ENCODE measurements at places on chromosomes 5 and 9.
A peak's percentile ranks its signal among the peaks of the same experiment; 100 is the strongest.

GRCh38 chr5:133779828-133780475 lies 167.6 kb upstream of the FSTL4 start:
- DNase-seq = no peak

DNA sequence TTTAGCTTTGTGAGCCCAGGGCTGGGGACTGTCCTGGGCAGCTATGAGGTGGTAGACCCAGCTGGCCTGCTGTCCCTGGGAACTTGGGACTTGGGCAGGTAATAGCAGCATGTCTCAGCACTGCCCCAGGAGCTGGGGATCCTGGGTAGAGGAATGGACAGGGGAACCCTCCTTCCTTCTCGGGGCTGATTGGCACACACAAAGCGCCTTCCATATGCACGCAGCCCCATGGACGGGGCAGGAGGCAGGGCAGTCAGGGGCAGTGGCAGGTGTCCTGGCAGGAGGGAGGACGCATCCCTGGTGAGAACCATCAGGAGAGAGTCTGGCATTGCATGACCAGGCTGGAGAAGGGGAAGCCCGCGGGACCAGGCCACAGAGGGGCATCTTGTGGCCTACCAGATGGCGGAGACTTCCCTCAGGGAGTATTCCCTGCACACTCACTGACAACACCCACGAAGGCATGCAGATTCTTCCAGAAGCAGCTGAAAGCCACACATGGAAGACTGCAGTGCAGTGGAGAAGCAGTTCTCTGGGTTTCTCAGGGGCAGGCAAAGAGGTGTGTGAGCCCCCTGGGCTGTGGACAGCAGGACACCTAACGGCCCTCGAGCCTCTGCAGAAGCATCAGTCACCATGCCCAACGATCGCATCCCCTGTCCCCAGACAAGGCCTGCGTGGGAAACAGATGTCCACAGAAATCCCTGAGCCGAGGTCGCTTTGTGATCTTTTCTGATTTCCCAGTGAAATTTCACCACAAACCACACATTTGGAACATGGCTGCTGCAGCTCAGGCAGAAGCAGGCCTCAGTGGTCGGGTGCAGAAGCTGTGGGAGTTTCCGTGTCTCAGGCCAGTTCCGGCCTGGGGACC lies 7.0 kb upstream of the NKD2 start:
- DNase-seq = no peak

DNA sequence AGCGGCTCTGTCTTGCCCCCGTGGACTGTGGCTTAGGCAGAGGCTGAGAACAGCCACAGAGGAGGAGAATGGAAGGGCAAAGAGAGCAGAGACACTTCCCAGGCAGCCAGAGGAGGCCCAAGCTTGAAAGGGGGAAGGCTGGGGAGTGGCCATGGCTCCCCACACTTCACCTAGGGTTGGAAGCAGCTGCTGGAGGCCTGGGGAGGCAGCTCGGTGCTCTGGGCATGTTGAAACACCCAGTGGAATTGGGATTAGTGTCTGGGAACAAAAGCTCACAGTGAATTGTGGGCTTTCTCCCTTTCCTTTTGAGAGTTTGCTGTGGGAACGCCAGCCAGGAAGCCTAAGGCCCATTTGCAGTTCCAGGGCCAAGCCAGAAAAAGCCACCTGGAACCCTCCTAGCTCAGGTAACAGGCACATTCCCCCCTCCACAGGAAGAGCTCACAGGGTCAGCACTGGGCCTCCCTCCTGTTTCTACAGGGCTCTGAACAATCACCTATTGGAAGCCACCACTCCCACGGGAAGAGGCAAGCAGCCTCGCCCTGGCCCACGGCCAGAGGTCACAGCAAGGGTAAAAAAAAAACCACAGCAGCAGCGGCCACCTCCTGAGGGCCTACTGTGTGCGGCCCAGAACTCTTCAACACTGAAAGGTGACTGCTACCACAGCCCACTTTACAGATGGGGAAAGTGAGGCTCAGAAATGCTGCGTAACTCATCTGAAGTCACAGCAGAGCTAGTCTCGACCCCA lies 20.2 kb downstream of the EEIG1 start:
- DNase-seq = no peak

- DNase-seq = peak; percentile 6
Measured at GRCh38 chr9:6106711-6107339, 91.4 kb upstream of the RANBP6 start.

DNA sequence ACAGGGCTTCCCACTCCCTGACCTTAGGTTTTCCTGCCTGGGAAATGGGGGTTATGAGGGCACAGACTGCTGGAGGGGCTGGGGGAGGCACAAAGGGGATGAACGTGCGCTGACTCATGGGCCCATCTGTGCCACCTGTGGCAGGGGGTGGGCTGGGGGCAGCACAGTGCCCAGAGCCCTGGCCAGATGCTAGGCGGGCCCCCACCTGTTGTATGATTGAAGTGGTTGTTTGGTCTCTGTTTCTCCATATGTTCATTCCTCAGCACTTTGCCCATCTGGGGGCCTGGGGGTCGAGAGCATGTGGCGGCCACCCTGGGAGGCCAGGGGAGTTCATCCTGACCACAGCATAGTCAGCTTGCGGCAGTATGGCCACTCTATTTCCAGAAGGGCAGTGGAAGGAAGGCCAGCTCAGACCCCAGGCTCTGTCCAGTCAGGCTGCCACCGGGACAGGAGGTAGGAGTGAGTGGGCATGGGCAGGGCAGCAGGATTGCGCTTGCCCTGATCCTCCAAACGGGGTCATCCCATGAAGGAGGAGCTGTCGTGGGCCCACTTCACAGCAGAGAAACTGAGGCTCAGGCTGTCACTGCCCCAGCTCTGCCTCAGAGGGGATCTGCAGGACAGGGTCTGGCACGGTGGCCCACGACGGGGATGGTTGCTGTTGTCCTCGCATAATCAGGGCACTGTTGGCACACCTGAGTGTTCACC lies 841 bp upstream of the NINJ1 start:
- no peak for DNase-seq

GRCh38 chr5:5738797-5739489 lies 316.5 kb downstream of the ICE1 start:
- no peak for DNase-seq

DNA sequence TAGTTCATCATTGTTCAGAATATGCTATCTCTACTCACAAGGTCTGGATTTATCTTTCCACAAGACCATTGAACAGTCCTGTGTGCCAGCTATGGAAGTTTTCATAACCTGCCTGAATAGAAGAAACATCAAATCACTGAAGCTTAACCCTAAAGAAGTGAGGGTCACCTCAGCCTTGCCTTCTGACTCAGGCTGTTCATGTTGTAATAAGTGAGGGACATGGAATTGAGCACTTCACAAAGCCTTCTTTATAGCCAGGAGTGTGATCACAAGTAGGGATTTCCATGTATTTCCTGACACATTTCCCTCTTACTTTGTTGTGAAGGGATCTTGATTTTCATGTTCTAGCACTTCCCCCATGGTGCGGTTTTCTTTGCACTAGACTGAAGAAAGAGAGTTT lies 577.5 kb upstream of the WWC1 start:
- DNase-seq = no peak

DNA sequence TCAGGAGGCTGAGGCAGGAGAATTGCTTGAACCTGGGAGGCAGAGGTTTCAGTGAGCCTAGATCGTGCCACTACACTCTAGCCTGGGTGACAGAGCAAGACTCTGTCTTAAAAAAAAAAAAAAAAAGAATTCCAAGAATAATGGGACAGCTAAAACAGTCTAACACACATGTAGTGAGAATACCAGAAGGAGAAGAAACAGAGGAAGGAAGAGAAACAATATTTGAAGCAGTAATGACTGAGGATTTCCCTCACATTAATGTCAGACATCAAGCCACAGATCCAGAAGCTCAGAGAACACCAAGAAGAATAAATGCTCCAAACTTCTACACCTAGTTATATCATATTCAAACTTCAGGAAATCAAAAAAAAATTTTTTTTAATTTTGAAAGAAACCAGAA lies 47.1 kb upstream of the EFNA5 start:
- DNase-seq = no peak

DNA sequence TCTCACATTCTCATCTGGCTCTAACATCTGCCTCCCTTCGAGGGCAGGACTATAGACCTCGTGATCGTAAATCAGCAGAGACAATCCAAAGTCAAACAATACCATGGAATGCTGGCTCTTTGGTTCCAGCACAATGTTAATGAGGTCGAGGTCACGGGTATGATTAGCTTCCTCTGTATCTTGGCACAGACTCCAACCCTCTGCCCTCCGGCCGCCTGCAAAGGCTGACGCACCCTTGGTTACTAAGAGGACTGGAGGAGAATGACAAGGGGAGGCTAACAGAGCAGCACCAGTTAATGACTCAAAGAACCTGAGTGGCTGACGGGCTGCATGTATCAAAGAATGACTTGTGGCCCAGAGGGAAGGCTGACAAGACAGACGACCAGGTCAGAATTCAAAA lies 10.1 kb downstream of the LHFPL2 start:
- peak; percentile 46 for DNase-seq

- no peak for DNase-seq
Measured at GRCh38 chr5:124580512-124580911, 165.9 kb downstream of the ZNF608 start.

- no peak for DNase-seq
Measured at GRCh38 chr9:33426843-33427293, 20.5 kb downstream of the AQP3 start.

- no peak for DNase-seq
Measured at GRCh38 chr9:112921549-112921948, 30.9 kb upstream of the SLC46A2 start.

- DNase-seq = no peak
Measured at GRCh38 chr5:73121119-73121463, 716 bp downstream of the TMEM171 start.

- no peak for DNase-seq
Measured at GRCh38 chr5:81878333-81878732, 93.5 kb upstream of the ATG10 start.

DNA sequence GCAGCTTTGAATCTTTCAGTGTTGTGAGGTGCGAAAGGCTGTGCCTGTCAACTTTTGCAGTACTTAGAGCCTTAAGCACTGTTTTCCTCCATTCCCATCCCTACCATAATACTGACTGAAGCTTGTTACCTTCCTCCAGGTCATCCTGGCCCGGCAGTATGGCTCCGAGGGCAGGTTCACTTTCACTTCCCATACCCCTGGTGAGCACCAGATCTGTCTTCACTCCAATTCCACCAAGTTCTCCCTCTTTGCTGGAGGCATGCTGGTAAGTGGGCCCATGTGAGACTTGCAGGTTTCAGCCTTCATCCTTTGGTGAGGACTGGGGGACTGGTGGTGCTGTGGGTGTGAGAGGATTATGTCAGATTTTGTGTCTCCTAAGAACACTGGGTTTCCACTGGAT lies 1.5 kb downstream of the TMED9 start:
- DNase-seq = no peak

- no peak for DNase-seq
Measured at GRCh38 chr5:122871661-122872060, 26.2 kb downstream of the SNX24 start.

- DNase-seq = peak; percentile 39
Measured at GRCh38 chr5:152529440-152529839, 124.4 kb upstream of the NMUR2 start.

DNA sequence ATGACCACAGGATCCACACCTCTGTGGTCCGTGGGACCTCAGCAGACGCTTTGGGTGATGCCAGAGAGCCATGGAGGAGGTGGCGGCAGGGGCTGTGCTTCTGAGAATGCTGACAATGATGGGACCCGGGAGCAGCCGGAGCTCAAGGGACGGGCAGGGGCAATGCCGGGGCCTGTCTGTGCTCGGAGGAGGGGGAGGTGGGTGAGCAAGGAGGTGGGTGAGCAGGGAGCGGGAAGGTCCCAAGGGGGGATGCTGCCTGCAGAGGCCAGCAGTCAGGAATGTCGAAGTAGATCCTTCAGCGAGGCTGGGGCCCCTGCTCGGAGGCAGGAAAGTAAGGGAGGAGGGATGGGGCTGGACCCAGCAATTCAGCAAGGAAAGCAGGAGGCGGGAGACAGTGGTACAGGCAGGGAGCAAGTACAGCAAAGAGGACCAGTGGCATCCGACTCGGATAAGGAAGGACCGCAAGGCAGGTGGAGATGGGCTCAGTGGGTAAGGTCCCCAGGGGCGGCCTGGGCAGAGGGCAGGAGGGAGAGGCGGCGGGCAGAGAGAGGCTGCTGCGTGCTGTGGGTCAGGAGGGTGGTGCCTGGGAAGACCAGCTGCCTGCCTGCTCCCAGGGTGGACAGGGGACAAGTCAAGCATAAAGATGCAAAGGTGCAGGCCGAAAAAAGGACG lies 49.0 kb downstream of the ADAMTS2 start:
- DNase-seq = no peak

- no peak for DNase-seq
Measured at GRCh38 chr5:10622810-10623209, 58.9 kb downstream of the ANKRD33B start.

DNA sequence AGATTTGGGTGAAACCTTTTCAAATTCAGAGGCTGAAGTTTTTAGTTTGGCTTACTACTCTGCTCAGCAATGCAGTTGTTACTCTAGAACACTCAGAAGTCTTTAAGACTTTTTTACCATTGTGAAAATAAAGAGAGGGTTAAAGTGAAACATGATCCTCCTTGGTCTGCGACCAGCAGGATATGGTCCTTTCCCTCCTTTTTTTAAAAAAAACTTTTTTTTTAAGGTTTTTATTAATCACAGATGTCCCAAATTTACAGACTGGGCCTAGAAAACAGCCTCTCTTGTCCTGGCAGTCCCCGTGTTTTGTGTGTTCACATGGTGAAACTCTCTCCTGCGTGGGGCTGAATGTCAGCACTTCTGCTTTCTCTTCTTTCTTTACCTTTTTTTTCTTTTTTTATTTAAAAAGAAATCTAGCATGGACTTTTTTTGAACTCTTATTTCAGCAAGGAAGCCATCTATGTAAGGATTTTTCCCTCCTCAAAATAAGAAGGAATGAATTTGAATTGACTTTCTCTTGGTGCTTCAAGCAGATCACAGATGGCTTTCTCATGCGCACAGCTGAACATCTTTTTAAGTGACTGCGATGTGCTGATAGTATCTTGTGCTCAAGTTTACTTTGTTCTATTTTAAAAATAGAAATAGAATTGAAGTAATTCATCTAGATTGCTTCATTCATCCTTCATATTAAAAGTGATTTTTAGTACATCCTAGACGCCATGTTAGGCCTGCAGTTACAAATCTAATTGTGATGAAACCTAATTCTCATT lies 128.7 kb upstream of the OTULINL start:
- DNase-seq = no peak

DNA sequence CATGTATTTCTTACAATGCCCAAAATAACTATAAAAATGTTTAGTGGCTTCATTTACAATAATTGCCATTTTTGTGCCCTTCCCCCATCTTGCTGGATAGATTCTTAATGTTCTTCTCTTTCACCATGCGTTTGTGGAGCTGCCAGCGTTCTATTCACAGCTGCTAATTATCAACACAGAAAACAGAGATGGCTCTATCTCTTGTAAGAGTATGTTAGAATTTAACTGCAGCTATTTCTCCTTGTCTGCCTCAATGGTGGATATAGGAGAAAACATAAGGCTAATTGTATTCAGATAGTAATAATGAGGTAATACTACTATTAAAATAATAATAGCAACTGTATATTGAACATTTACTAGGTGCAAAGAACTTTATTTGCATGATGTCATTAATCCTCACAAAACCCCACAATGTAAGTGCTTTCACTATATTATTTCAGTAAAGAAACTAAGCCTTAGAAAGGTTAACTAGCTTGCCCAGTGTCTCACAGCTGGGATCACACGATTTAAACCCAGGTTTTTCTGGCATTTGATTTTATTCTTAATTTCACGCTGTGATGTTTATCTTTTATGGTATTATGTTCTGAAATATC lies 50.1 kb downstream of the JAKMIP2 start:
- DNase-seq = no peak

GRCh38 chr5:109644829-109645228 lies 44.9 kb upstream of the MAN2A1 start:
- no peak for DNase-seq
